ENCODE measurements at places on chromosomes 3 and 15.

GRCh38 chr3:37137516-37137915, 36.9 kb downstream of the LRRFIP2 start:
- DNase-seq, result no peak

GRCh38 chr3:15292765-15293522, 39.4 kb downstream of the SH3BP5 start:
- DNase-seq, result no peak

GRCh38 chr15:94780166-94780565, 548.8 kb downstream of the MCTP2 start:
- DNase-seq, result no peak

DNA sequence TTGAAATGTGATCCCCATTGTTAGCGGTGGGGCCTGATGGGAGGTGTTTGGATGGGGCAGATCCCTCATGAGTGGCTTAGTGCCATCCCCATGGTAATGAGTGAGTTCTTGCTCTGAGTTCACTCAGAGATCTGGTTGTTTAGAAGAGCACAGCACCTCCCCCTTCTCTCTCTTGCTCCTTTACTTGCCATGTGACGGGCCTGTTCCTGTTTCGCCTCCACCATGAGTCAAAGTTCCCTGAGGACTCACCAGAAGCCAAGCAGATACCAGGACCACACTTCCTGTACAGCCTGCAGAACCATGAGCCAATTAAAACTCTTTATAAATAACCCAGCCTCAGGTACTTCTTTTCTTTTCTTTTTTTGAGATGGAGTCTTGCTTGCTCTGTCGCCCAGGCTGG, 46.6 kb downstream of the ANP32A start:
- DNase-seq, result no peak

DNA sequence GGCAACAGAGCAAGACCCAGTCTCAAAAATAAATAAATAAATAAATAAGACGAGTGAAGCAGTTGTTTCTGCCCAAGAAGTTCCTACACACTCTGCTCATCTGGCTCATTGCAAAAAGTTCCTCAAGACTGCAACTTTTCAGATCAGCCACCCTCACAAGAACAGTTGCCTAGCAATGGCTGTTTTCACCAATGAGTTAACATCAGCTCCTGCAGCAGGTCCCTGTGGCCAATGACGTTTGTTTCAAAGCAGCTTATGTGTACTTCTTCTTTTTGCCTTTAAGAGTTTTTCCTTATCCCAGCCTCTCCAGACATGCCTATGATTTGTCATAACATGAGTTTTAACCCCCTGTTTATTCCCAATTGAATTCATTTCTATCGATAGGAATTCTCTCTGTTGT, 118.4 kb upstream of the SPRED1 start:
- no peak for DNase-seq

DNA sequence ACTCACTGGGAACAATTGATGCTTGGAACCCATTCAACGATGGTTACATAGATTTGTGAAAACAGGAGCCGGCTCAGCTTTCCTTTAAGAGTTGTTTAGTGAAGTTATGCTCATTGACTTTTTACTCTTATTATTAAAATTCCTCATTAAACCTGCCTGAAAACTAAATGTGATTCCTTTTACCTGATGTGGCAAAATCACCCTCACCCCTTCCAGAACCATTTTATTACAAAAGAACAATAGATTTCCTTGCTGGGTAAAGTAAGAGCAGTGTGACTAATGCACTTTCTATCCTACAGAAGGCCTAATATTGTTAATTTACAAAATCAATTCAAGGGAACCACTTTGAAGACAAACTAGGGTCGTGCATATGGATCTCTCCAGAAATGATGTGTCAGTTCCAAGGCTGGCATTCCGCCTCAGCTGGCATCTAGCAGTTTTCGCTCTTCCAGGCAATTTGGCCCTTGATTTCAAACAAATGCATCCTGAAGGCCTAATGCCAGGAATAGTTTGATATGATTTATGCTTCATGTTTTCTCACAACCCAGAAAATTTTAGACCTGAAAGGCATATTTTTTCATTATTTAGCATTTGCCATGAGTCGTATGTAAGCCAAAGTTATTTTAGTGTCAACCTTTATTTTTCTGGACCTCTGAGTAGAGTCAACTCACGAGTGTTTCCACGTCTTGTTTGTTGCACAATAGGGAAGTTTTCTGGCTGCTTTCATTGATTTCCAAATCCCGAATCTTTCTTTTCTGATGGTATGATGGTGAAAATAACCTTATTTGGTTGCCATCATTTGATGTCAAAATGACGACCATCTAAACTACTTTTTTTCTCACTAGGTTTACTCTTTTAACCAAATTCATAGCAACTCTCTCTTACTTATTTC, 447.8 kb downstream of the MECOM start:
- no peak for DNase-seq

DNA sequence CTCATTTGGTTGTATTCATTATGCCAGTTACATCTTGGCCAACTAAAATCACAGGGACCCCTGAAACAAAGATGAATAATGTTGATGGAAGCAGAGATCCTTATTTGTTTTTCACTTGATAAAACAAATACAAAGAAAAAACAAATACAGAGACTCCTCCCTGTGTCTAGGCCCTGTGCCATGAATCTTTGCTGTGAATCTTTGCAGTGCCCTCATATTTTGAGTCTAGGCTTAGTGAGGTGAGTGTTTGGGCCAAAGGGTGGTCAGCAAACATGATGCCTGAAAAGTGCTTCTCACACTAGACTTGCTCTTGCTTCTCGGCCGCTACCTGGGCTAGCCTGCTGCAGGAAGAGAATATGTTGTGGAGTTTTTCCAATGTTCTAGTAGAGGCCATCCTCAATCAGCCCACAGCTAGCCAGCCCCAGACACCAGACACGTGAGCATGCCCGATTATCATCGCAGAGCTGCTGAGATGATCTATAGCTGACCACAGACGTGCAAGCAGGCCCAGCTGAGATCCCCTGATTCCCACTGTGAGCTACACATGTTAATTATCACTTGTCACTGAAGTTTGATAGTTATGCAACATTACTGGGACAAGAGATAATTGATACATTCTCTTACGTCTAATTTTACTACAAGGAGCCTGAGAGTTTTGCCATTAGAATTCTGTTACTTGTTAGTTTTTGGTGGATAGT, 191.4 kb downstream of the THRB start:
- no peak for DNase-seq
